Hippocampal formation (tissue), 2 donors: ENCODE measurements at places on chromosomes 5 and 9.

DNA sequence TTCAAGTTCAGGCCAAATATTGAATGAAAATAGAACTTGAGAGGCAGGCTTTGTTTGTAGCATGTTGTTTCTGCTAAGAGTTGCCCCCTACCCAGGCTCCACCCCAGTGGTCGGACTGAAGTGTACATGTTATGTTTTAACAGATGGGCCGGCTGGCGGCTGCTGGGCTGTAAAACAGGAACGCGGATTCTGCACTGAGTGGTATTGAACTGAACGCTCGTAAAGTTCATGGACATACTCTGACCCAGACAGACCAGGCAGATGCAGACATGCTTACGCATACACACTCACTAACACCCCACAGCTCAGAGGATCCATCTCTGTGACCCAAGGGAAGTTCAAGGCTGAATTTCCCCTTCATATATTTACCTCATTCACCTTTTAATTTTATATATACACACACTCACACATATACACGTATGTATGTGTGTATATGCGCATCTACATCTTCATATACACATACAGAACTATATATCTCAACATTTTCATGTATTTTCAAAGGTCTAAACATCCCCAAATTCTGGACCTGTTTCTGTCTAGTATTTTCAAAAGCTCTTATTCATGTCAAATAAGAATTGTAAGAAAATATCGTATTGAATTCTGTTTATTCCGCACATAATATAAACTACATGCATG, 1.4 kb downstream of the MARCHF3 start:
- no peak for DNase-seq

DNA sequence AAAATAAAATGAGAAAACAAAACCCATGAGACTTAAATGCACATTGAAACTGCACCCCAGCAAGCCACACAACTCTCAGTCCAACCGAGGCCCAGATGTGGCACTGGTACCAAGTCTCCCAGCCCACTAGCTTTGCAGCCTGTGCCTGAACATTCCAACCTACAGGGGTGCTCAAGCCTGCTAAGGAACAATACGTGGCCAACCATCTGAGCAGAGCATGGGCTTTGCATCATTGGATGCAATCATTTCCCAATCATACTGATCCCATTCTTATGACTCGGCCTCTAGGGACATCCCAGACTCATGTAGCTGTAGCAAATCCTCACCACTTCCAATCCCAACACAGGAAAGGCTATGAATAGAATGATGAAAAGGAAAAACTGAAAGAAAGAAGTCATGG, 297.2 kb downstream of the SPOCK1 start:
- DNase-seq: no peak

DNA sequence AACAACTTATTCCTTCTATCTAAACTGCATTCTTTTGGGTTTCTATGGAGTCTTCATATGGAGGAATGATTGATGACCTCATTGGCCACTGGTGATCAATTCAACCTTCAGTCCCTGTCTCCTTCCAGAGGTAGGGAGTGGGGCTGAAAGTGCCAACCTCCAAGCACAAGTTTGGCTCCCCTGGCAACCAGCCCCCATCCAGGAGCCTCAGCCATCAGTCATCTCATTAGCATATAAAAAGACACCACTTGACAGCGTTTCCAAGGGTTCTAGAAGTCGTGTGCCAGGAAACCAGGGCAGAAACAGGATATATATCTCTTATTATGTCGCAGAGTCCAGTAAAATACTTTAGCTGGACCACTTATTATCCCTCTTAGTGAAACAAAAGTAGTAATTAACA, 9.8 kb downstream of the SLC31A2 start:
- no peak for DNase-seq

- DNase-seq: no peak
These were observed 53.0 kb downstream of the ZNF354C start for GRCh38 chr5:179113143-179113530.

- no peak for DNase-seq
These were observed 1.7 kb upstream of the SYNPO start for GRCh38 chr5:150638488-150639376.

DNA sequence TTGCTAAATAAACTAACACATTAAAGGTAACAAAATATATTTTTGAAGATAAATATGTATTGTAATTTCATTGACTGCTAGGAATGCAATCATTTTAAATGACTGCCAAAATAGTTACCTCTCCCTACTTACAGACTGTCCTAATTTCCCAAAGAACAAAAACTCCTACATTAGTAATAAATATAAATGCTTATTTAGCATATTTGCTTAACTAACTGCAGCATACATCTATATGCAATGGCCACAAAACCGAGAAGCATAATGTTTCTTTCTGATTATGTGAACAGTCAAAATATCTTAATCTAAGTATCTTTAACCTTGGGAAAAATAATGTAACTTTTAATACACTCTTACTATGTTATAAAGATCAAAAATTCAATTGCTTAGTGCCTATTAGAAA, 431.7 kb downstream of the HCN1 start:
- DNase-seq: no peak

DNA sequence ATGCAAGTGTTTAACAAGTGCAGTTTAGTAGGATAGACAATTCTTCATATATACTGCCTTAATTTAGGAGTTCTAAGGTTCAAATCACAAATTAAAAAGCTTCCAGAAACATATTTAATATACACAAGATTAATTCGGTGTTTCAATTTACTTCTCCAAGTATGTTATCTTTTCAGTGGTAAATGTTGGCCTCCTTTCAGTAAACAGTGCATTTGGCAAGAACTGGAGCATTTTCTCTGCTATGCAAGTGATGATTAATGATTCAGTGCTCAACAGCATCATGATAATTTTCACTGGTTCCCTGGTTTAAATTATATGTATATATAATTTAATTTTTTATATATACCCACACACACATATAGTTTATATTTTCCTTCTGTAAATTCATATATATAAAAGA, 541.7 kb downstream of the EFNA5 start:
- no peak for DNase-seq

DNA sequence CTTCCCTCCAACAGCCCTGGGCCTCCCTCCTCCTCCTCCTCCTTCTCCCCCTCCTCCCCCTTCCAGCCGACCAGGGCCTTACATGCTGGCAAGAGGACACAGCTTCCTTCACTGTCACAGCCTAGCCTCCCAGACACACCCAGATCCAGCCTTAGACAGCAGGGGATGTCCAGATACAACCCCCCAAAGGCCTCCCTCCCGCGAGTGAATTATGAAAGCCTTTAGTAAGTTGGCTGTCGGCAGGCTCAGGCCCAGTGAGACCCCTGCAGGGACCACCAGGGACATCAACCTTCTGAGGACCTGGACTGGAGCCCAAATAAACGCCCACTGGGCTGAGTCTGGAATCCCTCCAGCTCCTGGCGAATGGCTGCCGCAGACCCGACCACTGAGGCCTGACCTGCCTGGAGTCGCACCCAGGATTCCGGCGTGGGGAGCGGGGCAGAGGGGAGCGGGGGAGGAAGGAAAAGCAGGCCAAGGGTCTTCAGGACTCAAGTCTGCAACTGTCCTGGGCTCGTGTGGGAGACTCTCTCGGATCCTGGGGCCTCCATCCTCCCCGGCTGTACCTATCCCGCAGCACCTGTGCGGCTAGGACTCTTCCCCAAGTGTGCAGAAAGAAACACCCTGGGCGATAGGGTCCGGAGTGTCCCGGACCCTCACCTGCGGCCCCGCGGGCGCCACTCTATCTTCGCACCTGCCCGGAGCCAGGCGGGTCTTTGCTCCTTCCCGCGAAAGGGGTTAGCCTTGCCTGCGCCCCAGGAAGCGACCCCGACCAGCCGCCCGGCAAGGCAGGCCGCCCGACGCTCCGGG, 705 bp downstream of the SEPTIN8 start:
- peak; percentile 65 for DNase-seq

GRCh38 chr5:17766031-17766430, 131.8 kb downstream of the TAF11L14 start:
- no peak for DNase-seq

GRCh38 chr9:125462861-125463291, 201.2 kb downstream of the GAPVD1 start:
- DNase-seq: no peak

DNA sequence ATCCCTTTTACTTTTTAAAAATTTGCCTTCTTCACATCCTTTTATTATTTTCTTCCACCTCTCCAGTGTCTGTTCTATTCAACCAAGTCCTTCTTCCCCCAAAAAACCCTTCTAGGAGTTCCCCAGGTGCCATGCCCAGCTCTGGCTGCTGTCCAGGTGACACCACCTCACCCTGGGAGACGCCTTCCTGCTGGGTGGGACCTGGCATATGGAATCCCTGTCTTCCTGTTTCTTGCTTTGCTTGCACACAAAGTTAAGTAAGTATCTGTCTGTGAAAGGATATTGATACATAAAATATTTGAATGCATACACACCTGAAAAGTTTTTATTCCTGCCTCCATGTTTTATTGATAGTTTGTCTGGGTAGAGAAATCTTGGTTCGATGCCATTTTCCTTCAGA, 23.1 kb upstream of the MED10 start:
- no peak for DNase-seq

DNA sequence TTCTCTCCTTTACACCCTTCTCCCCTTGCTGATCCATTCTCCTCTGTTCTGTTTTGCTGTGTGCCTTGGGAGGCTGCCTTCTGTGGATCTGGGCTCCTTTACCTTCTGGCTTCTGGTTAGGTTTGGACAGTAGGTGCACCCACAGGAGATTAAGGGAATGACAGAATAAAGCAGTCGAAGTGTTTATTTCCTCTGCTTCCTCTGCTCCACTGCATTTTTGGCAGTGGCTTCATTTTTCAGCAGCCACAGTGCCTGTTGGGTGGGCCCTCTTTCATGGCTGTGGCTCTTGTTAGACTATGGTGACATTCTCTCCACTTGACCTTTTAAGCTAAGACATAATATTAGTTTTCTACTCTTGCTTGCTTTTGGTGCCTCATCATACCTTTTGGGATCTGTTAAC, 144.1 kb downstream of the CCDC171 start:
- no peak for DNase-seq

GRCh38 chr5:83179966-83180365, 102.6 kb downstream of the XRCC4 start:
- no peak for DNase-seq

DNA sequence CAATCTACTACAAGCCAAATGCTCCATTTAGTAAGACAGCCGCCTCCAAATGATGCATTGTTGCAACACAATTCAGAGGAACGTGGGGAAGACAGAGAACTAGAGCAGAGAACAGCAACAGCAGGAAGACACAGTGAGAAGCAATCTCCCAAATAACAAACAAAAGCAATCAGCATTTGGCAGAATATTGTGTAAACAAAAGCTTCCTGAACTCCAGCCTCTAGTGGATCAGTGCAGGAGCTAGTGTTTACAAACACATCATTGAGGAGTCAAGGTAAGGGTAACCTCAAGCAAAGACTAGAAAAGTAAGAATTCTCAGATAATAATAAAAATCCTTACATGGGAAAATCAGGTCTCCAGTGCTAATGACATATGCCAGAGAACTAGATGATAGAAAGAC, 20.6 kb downstream of the FST start:
- no peak for DNase-seq

DNA sequence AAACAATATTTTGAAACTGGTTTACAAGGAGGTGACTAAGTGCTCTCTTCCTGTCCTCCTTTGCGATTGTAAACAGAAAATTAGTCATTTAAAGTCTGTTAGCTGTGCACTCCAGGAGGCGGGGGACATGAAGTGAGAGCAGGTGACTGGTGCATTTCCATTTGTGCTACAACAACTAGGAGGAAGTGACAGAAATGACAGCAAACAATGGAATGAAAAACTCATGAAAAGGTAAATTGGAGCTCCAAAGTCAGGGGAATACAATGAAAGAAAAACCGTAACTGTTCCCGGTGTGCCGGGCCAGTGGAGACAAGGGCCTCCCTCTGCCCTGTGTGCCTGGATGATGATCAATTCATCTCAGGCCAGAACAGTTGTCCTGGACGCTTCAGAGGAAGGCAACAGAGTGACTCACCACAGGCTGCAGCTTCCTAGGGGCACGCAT, 439.9 kb downstream of the GADD45G start:
- no peak for DNase-seq
